ENCODE measurements at places on chromosomes 12 and 14.

DNA sequence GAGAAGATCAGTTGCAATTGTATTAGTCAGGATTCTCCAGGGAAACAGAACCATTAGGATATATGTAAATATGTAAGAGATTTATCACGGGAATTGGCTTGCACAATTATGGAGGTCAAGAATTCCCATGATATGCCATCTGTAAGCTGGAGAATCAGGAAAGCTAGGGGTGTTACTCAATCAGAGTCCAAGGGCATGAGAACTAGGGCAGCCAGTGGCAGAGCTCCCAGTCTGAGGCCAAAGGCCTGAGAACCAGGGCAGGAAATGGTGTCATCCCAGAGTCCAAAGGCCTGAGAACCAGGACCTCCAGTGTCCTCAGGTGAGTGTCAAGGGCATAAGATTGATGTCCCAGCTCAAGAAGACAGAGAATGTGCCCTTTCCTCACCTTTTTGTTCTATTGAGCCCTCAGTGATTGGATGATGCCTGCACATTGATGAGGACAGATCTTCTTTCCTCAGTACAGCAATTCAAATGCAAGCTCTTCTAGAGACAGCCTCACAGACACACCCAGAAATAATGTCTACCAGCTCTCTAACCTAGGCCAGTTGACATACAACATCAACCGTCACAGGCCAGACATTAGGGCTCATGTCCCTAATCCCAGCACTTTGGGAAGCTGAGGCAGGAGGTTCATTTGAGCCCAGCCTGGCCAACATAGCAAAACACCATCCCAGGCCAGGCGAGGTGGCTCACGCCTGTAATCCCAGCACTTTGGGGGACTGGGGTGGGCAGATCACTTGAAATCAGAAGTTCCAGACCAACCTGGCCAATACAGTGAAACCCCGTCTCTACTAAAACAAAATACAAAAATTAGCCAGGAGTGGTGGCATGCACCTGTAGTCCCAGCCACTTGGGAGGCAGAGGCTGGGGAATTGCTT lies 34.9 kb upstream of the ZNF740 start:
- DNase-seq = no peak

DNA sequence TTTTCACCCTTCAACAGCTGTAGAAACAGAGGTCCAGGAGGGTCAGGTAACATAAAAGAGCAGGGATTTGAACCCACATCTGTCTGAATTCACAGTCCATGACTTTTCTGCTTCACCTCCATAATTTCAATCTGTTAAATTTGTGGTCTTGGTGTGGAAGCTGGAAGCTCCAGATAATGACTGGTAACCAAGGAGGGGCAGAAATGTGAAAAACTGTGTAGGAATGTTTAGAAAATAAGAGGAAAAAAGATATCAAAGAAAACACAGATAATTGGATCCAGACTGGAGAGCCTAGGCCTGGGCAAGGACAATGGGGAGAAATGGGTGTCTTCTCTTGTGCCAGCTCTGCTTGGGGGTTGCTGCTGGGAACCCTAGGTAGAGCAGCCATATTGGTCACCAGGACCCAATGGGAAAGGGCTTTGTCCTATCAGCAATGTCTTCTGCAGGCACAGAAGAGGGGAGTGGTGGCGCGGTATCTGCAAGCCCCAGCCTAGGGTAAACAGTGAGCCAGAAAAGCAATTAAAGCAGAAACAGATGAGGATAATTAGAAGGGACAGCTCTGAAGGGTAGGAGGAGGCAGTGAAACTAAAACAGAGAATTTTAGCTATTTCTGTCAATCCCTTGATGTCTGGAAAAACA lies 54.3 kb upstream of the CCDC91 start:
- DNase-seq = no peak

DNA sequence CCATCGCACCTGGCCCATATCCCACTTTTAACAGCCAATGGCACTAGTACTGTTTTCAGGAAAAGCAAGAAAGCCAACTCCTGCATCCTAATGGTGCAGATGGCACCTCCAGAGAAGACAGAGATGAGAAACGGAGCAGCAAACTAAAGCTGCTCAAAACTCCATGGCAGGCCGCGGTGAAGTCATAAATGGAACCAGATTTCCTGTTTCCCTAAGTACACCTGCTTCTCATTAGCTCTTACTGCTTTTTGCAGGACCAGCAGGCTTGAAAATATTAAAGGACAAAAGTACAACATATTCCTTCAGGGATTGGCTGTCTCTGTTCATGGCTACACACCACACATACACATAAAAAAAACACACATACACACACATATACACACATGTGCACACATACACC lies 36.7 kb upstream of the LGALS3 start:
- no peak for DNase-seq

DNA sequence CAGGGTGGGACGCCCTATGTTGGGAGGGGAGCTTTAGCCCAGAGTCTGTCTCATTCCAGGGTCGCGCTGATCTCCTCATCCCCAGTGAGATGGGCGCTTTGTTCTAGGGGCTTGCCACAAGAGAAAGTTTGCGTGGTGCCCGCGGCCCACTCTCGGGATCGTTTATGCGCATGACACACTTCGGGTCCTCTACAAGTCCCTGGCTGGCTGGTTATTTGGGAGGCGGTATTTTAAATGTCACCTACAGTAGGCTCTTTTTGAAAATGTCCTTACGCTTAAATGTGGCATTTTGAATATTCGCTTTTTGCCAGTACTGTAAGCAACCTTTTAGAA lies 541 bp downstream of the GOLT1B start:
- peak; percentile 21 for DNase-seq

- DNase-seq = no peak
Measured at GRCh38 chr14:27040552-27040951, 442.7 kb upstream of the NOVA1 start.

DNA sequence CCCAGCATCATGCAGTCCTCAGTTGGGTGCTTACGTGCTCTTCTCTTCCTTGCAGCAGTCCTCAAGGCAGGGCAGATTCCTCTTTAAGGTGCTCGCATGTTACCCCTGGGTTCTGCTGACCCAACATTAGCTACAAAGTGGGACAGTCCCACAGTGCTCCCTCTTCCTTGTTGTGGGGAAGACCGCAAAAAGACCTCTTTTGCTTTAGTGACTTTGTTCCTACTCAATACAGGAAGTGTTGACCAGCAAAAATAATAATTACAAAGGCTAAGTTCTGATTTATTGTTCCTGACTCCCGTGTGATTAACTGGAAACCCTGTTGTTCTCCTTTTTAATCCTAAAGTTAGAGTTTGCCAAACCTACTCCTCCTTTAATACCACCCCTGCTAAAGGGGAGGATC lies 13.7 kb downstream of the PIGH start:
- DNase-seq = no peak

DNA sequence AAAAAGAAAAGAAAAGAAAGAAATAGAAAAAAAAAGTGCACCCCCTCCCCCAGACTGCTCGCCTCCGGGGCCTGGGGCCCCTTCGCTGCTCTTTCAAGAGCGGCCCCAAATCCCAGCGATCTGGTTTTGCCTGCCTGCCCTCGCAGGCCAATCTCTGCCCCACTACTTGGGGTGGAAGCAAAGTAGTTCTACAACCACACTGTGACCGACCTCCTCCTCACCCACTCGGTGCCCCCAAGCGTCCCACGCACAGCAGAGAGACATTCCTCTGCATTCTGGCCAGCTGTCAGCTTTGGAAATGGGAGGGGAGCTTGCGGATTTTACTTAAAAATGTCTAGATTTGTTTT lies 2.4 kb upstream of the TBX3 start:
- no peak for DNase-seq

DNA sequence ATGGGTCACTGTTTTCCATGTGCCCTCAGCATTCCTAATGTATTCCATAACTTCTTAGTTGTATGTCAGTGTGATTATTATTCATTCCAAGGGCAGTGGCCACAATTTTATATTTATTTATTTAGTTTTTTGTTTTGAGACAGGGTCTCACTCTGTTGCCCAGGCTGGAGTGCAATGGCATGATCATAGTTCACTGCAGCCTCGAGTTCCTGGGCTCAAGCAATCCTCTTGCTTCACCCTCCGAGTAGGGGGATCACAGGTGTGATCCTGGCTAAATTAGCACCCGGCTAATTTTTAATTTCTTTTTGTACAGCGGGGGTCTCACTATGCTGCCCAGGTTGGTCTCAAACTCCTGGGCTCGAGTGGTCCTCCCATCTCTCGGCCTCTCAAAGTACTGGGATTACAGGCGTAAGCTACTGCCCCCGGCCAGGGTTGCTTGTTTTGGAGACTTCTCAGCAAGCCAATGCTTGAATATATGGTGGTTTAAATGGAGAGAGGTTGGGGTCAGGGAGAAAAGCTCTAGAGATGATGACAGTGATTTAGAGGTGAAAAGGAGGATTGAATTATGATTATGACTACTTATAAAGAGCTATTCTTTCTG lies 7.6 kb downstream of the GPRC5A start:
- DNase-seq = no peak

GRCh38 chr12:59858508-59859170 lies 262.8 kb downstream of the SLC16A7 start:
- no peak for DNase-seq

GRCh38 chr14:102500158-102500662 lies 9.4 kb downstream of the ANKRD9 start:
- DNase-seq = no peak

GRCh38 chr12:5085896-5086295 lies 42.2 kb downstream of the KCNA5 start:
- DNase-seq = no peak

GRCh38 chr14:94514351-94514750 lies 5.1 kb upstream of the SERPINA12 start:
- DNase-seq = no peak

- no peak for DNase-seq
Measured at GRCh38 chr12:30594509-30594908, 101.2 kb downstream of the IPO8 start.

GRCh38 chr14:55710506-55711041 lies 130.6 kb downstream of the KTN1 start:
- DNase-seq = no peak

GRCh38 chr12:103673891-103674375 lies 86.9 kb downstream of the STAB2 start:
- no peak for DNase-seq

DNA sequence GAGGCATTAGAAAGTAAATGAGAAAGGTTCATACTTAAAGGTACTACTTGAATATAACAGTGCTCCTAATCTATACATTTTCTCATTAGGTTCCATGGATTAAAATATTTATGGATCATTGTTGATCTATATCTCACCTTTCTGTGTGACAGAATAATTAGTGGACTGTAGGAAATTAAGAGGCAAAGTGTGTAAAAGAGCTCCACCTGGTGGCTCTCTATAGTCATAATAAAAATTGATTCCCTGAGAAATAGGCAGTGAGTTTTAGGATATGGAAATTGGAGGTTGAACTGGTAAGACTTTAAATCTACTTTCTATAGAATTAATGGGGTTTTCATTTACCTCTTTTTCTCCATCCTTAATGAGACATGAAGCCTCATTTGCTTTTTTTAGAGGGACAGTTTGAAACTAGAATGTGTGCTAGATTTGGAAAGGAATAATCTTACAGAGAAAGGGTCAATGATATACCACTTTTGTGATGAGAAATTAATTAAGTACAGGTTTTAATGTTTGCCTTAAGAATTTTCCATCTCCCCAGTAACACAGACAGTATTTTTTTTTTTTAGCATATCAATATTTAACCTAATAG lies 11.8 kb upstream of the DERA start:
- no peak for DNase-seq

- no peak for DNase-seq
Measured at GRCh38 chr12:21975293-21975692, 34.1 kb upstream of the ABCC9 start.

DNA sequence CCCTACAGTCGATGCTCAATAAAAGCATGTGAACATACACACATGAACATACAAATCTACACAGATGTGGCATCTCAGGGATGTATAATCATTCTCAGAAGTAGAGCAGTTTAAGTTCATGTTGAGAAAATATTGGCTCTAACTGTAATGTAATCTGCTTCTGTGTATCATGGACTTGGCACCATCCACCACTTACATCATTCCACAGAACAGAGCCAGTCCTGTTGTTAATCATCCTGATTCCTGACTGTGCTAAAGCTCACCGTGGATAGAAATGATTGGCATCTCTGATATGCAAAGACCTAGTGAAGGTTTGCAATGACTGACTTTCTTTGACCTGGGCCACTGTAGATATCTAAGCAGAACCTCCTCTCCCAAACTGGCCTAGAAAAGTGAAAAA lies 1141.3 kb downstream of the BCL11B start:
- no peak for DNase-seq

DNA sequence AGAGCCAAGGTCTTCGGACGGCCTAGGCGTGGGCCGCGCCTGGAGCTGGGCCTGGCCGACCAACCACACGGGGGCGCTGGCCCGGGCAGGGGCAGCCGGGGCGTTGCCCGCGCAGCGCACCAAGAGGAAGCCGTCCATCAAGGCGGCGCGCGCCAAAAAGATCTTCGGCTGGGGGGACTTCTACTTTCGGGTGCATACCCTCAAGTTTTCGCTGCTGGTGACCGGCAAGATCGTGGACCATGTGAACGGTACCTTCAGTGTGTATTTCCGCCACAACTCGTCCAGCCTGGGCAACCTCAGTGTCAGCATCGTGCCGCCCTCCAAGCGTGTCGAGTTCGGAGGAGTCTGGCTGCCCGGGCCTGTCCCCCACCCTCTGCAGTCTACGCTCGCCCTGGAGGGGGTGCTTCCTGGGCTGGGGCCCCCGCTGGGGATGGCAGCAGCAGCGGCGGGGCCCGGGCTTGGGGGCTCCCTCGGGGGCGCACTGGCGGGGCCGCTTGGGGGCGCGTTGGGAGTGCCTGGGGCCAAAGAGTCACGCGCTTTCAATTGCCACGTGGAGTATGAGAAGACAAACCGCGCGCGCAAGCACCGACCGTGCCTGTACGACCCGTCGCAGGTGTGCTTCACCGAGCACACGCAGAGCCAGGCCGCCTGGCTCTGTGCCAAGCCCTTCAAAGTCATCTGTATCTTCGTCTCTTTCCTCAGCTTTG lies 4.4 kb upstream of the SHMT2 start:
- peak; percentile 62 for DNase-seq

- no peak for DNase-seq
Measured at GRCh38 chr12:45828402-45828801, 98.9 kb downstream of the ARID2 start.

- peak; percentile 42 for DNase-seq
Measured at GRCh38 chr12:4148418-4149056, 125.0 kb upstream of the CCND2 start.

DNA sequence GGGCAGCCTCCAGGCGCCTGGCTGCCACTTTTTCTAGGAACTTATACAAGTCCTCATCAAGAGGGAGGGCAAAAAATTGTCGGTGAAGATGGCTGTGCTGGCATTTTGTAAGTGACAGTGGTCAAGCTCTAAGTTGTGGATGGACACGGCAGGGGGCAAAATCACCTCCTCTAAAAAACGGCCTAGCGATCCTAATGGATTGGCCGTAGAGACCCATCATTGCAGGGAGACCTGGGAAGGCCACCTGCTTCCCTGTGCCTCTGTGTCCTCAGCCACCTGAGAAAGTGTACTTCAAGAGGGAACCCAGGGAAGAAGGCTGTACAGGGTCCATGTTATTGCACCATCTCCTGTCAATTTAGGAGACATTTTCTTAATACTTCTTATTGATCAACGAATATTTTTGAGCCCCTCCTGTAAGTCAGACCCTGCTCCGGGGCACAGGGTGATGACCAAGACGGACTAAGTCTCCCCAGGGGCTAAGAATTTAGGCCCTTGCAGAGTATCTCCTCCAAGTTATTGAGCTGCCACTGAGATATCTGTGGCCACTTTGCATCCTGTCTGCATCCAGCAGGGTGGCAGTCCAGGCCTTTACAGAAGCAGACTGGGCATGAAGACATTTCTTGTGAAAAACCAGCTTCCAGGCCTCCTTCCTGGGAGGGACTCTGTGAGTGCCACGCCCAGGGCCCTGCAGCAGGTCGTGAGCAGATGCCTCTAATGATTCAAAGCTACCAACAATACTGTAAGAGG lies 40.5 kb downstream of the PSMA6 start:
- peak; percentile 42 for DNase-seq

- no peak for DNase-seq
Measured at GRCh38 chr12:57543581-57543980, 3.4 kb downstream of the DCTN2 start.

Measured in stimulated activated CD4-positive, alpha-beta T cell treated with anti-CD3 and anti-CD28 coated beads, Interleukin-4, amount 100 ng/mL, for 4 hours (primary cell).